Upper lobe of right lung (tissue), 1 donor: ENCODE measurements at places on chromosomes 2 and 18. TPM values are rescaled to one million over a fixed set of nuclear protein-coding genes. Genes with fewer than 3 reads are reported as not detected.

Gene FIGN
- 6.5 TPM for total RNA-seq

Gene G6PC2
- total RNA-seq: not detected

Gene UGT1A3
- total RNA-seq: not detected

Gene GAREM1
- total RNA-seq: 11.5 TPM

Gene ST8SIA3
- total RNA-seq: not detected

Gene NR4A2
- total RNA-seq: 3.5 TPM

Gene CHRNG
- total RNA-seq: not detected

Gene MOB1A
- total RNA-seq: 120 TPM

Gene CXXC1
- 75.9 TPM for total RNA-seq

Gene CNOT9
- total RNA-seq: 30.9 TPM

Gene HK2
- 77.1 TPM for total RNA-seq

Gene IL1RL2
- total RNA-seq: 0.58 TPM

Gene SERPINB3
- total RNA-seq: not detected

Gene DPP4
- total RNA-seq: 30.7 TPM

DNA sequence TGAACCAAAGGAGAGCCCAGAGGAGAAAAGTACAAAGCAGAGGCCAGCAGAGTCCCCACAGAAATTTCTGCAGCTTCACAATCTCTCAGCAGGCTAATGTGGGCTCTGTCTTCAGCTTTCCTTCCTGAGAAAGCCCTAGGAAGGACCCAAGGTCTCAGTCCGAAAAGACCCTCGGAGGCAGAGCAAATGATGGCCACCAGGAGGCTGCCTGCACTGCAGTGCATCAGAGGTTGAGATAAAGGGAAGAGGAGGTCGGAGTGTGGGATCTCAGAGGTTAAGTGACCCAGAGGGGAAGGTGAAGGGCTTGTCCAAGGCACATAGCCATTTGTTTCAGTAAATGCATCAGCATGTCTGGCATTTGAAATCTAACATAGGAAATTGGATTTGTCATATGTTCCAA lies 299.1 kb upstream of the SLC14A2 start:
- DNase-seq: no peak

DNA sequence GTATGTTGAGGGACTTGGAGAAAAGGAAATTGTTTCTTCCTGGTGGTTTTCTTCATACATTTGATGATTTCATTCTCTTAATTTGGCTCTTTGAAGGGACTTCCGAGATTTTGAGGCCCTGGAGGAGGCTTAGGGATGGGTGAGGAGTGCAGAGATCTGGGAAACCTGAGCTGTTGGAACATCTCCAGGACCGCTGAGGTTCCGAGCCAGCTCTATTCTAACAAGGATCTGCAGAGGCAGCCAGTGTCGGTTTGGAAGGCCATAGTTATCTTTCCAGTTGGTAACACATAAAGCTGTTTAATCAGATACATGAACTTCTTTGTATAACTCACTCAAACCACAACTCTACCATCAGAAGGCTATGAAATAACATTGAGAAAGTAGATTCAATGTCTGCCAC lies 70.3 kb upstream of the UPP2 start:
- no peak for DNase-seq

DNA sequence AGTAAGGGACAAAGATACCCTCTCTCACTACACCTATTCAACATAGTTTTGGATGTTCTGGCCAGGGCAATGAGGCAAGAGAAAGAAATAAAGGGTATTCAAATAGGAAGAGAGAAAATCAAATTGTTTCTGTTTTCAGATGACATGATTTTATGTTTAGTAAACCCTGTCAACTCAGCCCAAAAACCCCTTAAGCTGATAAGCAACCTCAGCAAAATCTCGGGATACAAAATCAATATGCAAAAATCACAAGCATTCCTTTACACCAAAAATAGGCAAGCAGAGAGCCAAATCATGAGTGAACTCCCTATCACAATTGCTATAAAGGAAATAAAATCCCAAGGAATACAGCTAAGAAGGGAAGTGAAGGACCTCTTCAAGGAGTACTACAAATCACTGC lies 1130.7 kb upstream of the PIK3C3 start:
- DNase-seq: no peak

DNA sequence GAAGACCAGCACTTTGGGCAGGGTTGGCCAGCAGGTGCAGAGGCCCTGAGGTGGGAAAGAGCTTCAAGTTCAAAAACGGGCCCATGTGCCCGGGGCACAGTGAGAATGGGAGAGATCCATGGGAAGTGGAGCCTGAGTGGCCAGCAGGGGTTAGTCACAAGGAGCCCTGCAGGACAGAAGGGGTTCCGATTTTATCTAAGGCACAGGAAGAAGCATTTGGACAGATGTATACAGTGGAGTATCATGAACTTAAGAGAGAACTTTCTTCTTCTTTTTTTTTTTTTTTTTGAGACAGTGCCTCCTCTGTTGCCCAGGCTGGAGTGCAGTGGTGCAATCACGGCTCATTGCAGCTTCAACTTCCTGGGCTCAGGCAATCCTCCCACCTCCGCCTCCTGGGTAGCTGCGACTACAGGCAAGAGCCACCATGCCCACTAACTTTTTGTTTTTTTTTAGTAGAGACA lies 24.0 kb downstream of the WIPF1 start:
- DNase-seq: peak; percentile 83

DNA sequence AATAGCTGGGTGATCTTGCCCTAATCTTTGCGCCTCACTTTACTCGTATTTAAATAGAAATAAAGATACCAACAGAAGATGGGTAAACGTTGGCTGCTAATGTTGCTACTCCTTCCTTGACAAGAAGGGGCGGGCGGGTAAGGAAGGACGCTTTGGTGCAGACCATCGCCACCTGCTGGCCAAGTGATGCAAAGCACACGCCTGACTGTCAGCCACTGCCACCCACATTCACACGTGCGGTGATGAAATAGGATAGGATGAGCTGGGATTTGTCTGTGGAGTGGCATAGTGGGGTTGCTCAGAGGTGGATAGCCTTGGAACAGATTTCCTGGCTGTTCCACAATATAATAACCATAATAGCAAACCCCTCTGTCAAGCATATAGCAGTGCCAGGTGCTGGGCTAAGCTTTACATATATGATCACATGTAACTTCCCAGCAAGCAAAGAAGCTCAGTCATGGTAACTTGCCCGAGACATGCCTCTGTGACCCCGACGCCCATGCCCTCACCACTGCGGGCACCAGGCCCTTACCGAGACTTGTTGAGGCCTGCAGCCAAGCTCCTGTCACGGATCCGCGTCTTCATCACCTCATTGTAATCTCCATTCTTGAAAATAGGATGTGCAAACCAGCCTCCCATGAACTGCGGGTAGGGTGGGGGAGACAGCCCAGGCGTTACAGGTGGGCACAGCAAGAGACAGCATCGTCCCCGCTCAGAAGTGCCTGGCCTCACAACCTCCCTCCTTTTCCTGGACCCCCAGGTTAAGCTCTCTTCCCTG lies 39.3 kb downstream of the LCT start:
- peak; percentile 86 for DNase-seq

DNA sequence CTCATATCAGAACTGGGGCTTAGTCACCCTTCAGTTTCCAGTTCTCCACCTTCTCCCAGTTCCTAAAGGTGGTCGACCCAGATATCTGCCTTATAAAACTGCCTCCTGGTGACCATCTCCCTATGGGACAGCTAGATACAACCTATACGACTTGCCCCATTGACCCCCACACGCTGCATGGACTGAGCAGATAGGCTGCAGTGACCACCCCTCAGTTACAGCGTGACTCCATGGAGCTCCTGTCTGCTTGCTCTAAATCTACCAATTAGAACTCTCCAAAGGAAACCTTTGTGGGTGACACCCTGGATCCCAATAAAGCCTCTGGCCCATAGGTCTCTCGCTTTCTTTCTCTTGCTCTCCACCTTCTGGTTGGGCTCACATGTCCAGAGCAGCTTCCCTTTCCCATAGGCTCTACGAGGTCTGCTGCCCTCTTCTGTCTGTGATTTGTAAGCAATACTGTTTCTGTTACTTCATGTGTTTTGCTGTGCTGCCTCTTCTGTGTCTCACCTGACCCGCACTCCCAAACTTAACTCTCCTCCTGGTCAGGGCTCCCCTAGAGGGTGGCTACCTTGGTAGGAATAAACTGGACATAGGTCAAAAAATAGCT lies 971.3 kb upstream of the FAM98A start:
- no peak for DNase-seq

GRCh38 chr2:127231130-127231865 lies 11.2 kb upstream of the CYP27C1 start:
- DNase-seq: no peak

DNA sequence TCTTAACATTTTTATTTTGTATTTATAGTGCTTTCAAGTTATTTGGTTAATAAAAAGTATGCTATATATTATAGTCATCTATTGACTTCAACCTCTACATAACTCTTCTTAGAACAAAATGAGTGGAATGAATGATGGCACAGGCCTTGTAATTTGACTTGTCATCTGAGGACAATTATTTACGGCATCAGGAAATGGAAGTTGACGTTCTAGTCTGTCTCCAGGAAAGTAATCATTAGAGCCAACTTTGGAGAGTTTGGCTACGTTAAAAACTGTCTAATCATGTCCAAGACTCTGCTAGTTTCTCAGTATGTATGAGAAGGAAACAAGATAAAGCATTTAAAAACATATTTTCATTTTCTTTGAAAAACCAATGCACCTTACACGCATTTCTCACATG lies 353.6 kb downstream of the ARHGAP15 start:
- DNase-seq: no peak

DNA sequence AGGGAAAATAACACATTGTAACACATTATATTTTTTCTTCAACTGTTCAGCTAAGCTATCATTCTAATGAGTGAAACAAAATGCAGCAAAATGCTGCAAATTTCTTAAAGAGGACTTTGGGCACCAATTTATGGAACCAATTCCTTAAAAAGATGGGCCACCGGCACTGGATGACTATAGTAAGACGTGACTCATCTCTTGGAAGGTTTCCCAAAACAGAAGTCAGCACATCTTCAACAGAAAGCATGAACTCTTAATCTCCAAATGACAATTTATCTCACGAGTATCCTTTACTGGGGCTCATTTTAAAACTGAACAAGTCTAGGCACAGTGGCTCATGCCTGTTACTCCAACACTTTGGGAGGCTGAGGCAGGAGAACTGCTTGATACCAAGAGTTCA lies 213.4 kb downstream of the CDH20 start:
- no peak for DNase-seq

GRCh38 chr2:170073288-170073687 lies 104.7 kb upstream of the MYO3B start:
- no peak for DNase-seq

DNA sequence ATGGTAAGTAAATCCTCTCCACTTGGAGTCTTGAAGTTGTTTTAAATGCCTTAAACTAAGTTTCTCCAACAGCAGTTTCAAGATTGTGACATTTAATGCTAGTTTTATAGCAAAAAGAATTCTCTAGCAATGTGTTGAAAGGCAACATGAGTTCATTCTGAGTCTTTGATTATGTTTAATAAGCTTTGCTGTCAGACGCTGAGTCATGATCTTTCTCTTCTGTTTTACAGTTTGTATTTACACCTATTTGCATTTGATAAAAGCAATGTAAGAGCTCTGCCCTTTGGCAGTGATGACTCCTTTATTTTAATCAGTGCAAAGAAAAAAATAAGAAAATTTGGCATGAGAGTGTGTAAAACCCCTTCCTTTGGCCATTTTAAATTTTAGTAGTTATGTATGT lies 497.7 kb downstream of the STK39 start:
- no peak for DNase-seq

GRCh38 chr2:127176371-127177311 lies 43.5 kb downstream of the CYP27C1 start:
- peak; percentile 68 for DNase-seq

DNA sequence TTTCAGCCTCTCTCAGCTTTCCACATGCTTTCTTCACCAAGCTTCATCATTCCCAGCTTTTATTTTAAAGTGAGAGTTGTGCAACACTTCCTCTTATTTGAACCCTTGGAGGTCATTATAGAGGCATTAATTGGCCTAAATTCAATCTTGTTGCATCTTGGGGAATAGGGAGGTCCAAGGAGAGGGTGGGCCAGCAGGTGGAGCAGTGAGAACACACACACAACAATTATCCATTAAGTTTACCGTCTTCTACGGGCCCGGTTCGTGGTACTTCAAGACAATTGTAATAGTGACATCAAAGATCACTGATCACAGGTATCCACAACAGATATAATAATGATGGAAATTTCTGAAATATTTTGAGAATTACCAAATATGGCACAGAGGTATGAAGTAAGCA lies 457.2 kb upstream of the SMIM21 start:
- DNase-seq: no peak

GRCh38 chr2:176356251-176356650 lies 87.0 kb downstream of the MTX2 start:
- DNase-seq: no peak

- DNase-seq: no peak
Measured at GRCh38 chr2:110768591-110768990, 36.2 kb downstream of the ACOXL start.

GRCh38 chr2:239953418-239954061 lies 71.6 kb downstream of the NDUFA10 start:
- no peak for DNase-seq

DNA sequence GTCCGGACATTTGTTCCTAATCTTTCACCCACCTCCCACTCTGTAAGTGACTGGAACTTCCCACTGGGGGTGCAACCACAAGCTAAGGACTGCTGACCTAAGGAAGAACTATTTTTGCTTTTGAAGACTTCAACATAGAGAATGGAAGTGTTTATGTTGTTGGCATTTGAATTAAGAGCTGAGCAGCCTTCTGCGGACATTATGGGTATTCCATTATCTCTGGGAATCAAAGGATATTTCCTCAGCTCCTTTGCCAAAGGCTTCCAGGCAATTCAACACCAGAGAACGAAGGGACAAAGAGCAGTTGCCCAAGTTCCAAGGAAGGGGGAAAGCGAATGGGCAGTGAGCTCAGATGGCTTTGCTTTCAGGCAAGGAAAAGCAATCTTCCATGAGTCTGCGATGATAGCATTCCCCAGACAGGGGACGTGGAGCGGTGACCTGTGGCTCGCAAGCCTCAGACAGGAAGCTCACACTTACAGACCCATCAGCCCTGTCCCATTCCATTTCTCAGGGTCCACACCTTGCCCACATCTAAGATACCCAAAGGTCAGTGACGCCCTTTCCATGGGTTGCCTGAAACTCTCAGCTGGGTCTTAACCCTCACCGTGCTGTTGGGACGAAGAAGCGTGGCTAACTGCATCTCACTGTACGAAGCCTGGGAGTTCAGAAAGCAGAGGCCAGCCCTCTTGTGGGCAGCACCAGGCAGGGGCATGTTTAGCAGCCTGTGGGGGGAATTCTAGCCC lies 116.8 kb downstream of the COPS8 start:
- DNase-seq: no peak

GRCh38 chr18:52531836-52532235 lies 191.8 kb downstream of the DCC start:
- DNase-seq: no peak

- no peak for DNase-seq
Measured at GRCh38 chr18:64992654-64993053, 758.2 kb upstream of the CDH7 start.

- DNase-seq: no peak
Measured at GRCh38 chr18:13796515-13796914, 27.4 kb upstream of the MC5R start.

DNA sequence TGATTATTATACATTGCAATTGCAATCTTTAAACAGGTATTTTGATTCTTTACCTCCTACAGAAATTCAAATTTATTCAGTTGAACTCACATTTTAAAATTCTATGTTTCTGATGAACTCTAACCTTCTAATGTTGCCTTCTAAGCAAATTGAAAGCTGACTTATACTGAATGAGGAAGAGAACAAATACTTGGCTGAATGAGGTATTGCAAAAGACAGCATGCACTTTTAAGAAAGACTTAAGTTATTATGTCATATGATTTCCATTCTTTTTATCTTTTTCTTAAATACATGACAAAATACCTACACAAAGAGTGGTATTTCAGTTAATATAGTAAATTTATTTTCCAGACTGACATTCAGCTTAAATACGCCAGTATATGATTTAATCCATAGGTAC lies 64.7 kb downstream of the FAM228A start:
- DNase-seq: no peak
